ENCODE measurements at places on chromosomes 5 and 9. TPM values are rescaled to one million over a fixed set of nuclear protein-coding genes. Genes with fewer than 3 reads are reported as not detected.
A peak's percentile ranks its signal among the peaks of the same experiment; 100 is the strongest.

- DNase-seq, result no peak
Observed at GRCh38 chr5:44942524-44943001, 133.8 kb downstream of the MRPS30 start.

DNA sequence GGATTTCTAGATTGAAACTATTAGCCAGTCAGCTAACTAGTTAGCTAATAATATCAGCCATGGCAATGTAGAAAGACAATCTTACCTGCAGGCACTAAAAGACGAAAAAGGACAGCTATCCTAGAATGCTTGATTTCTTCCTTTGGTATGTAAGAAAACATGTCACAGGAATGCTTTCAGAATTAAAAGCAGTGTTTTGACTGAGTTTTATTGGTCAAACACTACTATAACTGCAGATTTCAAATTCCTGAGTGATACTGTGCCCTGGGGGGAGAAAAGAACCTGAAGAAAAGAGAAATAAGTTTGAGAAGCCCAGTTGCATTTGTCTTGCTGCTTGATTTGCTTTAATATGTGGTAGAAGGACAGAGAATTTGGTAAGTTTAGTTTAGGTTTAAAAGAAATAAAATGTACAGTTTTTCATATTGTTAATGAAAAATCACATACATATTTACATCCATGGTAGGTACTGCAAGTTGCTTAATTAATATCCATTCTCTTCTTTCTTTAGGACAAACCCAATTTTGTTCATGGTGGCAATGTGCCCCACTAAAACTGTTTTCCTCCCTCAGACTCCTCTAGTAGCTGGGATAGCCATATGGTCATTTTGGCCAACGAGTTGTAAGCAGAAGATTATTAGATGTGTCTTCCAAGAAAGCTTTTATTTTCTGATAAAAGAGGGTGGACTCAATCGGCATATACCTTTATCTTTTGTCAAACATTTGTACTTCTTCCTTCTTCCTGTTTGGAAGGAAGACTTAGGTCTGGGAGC is 4.3 kb upstream of the FAM169A start:
- no peak for DNase-seq

- peak; percentile 62 for DNase-seq
Observed at GRCh38 chr5:141326088-141326854, 4.0 kb upstream of the PCDHGA1 start.

DNA sequence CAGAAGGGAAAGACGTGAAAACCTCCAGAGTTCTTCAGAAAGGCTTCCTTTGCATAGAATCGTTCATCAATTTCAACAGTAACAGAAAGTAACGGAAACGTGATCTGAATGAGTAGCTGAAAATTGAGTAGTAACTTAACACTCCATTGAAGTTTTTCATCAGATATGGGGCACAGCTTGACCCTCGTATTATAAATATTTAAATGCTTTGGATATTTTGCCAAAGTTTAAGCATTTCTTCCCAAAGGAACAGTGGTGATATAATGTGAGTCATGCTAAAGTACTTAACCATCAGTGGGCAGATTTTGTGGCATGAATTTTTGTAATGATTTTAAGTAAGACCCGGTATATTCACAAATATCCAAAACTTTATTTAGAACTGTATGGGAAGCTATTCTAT is 67.4 kb upstream of the ADAMTS19 start:
- peak; percentile 62 for DNase-seq

- no peak for DNase-seq
Observed at GRCh38 chr9:24881361-24881760, 335.7 kb upstream of the IZUMO3 start.

DNA sequence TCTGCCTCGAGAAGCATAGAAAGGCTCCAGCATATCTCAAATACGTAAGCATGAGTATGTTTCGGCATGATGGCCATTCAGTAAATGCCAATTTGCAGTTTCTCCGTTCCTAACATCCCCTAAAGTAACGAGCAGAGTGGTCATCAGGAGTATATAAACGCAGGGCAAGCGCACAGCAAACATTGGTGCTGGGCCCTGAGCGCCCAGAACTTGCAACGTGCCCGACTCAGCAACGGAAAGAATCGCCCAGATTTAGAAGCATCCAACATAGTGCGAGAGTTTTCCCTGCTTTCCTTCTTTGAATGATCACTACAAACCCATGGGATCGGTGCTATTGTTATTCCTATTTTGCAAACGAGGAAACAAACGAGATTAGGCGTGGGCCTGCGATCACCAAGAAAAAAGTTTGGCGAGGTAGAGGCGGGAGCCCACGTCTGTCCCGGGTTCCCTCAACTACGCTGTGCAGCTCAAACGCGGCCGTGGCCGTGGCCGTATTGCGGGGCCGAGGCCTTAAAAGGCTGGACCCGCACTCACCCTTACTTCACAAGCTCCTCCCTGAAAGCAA is 505 bp downstream of the RPS14 start:
- no peak for DNase-seq

DNA sequence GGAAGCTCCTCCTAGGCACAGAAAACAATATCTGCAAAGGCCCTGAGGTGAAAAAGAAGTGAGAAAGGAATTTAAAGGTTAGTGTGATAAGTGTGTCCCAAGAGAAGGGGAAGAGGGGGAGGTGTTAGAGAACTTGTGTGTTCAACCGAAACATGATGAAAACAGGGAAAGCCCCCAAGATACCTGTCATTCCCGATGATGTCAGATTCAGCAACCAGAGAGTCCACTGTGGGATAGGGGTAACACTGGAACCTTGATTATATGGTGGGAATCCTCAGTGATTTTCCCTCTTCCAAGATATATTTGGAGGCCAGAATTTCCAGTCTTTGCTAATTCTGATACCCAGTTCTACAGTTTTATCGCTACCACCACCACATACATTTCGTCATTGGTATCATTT is 15.5 kb upstream of the BNC2 start:
- DNase-seq, result no peak

GRCh38 chr5:76794871-76795270 is 24.0 kb upstream of the F2RL1 start:
- no peak for DNase-seq

- no peak for DNase-seq
Observed at GRCh38 chr5:71573591-71573990, 13.5 kb upstream of the MCCC2 start.

DNA sequence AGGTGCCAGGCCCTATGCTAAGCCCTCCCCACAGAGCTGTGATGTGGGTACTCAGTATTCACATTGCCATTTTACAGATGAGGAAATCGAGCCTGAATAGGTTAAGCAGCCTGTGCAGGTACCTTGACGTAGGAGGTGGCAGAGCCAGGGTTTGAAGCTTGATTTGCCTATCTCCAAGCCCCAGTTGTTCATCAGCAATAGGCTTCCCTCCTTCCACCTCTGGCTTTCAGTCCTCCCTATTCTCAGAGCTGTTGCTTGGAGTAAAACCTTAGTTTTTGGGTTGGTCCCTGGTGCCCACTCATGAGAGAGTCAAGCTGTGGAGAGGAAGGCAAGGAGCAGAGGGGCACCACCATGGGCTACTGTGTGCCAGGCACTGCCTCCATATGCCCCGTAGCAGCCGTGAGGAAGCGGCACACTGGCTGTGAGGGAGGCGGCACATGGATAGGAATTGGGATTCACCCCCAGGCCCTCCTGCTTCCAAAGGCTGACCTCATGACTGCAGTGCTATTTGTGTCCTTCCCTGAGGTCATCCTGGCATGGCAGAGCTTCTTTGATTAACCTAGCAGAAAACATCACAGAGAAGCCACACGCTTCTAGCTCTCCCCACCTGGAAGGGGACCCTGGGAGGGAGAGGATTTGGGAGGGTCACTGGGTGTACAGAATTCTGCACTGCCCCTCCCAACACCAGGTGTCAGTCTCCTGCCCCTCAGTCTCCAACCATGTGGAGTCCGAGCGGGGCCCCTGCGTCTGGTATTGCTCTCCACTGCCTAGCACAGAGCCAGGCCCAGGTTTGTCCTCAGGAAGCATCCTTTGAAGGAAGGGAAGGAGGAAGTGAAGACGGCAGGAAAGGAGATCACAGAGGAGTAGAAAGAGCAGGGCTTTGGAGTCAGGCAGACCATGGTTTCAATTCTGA is 109.8 kb downstream of the RGS3 start:
- no peak for DNase-seq

- DNase-seq, result no peak
Observed at GRCh38 chr5:163509291-163509951, 4.0 kb downstream of the MAT2B start.

- DNase-seq, result no peak
Observed at GRCh38 chr5:43649256-43649655, 46.3 kb downstream of the NNT start.

DNA sequence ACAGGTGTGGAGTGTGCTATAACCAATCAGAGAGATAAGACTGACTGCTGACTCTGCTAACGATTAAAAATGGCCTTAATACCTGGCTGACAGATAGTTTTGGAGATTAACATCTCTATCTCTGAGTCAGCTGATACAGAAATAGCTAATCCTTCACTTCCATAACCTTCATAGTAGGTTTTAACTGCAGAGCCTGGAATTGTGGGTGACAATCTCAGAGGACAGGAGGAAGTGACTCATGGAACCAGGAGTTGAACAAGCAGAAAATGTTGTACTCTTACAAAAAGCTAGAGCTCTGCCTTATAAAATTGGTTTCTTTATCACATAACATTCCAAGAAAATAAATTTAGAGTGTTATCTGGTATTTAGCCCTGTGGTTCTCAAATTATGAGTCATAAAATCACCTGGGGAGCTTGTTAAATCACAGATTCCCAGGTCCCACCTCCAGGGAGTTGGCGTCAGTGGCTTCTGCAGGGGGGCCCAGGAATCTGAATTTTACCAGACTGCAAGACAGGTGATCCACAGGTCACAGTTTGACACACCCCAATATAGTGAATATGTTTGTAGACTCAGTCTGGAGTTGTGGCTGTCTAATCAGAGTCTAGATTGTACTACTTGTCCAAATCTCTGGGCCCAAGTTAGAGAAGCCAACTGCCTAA is 44.4 kb upstream of the AFAP1L1 start:
- DNase-seq, result peak; percentile 75

GRCh38 chr5:16736158-16736995 is 119.6 kb upstream of the RETREG1 start:
- DNase-seq, result peak; percentile 82

- peak; percentile 62 for DNase-seq
Observed at GRCh38 chr9:127520941-127521918, 69.9 kb downstream of the LRSAM1 start.

GRCh38 chr9:25481372-25481771 is 196.9 kb downstream of the TUSC1 start:
- no peak for DNase-seq

DNA sequence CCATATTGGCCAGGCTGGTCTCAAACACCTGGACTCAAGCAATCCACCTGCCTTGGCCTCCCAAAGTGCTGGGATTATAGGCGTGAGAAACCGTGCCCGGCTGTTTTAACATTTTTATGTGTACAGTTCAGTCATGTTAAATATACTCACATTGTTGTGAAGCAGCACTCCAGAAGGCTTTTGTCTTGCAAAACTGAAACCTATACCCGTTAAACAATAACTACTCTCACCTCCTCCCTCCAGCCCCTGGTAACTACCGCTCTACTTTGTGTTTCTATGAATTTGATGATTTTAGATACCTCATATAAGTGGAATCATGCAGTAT is 23.1 kb upstream of the SHB start:
- DNase-seq, result no peak

FREM1 gene
- 0.06 TPM for total RNA-seq

OBP2B gene
- not detected for total RNA-seq

NACC2 gene
- total RNA-seq, result 5.6 TPM

RELL2 gene
- 8.4 TPM for total RNA-seq

GABRA6 gene
- total RNA-seq, result 0.14 TPM

SPATA31D4 gene
- total RNA-seq, result not detected

PCDHA7 gene
- total RNA-seq, result 0.06 TPM

ANXA6 gene
- 131 TPM for total RNA-seq

PCDHGA8 gene
- 0.74 TPM for total RNA-seq

LCN9 gene
- total RNA-seq, result not detected

ADAMTS2 gene
- total RNA-seq, result 0.21 TPM

FGFR4 gene
- total RNA-seq, result 11.4 TPM
